M059J (cell line): ENCODE measurements at places on chromosomes 2 and 18.
A peak's percentile ranks its signal among the peaks of the same experiment; 100 is the strongest.

DNA sequence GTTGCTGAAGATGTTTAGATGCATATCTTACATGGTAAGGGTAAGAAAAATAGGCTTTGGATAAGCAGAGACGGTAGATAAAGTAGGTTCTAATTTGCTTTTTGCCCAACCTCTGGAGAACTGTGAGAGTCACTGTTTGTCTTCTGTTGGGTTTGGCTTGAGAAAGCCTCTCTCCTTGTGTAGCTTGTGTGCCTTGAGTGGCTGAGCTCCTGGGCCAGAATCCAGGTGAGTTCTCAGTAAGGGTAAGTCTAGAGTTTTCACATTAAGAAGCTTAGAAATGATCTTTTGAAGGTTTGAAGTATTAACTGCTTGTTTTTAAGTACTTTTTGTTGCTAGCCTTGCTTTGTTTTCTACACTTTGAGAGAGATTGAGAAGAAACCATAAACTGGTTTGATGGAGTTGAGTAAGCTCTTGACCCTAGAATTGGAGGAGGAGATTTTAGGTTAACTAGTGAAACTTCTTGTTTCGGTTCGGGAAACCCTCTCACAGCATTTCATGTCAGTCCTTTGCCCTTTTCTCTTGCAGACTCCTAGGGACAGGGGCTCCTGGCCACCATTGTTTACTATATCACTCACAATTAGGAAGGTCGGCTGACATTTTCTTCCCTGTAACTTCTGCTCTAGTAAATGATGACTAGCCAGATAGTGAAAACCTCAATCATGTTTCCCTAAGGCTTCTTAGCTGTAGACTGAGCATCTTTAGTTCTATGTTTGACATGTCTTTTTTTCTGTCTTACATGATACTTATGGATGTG, 26.0 kb downstream of the MAP4K4 start:
- no peak for DNase-seq

DNA sequence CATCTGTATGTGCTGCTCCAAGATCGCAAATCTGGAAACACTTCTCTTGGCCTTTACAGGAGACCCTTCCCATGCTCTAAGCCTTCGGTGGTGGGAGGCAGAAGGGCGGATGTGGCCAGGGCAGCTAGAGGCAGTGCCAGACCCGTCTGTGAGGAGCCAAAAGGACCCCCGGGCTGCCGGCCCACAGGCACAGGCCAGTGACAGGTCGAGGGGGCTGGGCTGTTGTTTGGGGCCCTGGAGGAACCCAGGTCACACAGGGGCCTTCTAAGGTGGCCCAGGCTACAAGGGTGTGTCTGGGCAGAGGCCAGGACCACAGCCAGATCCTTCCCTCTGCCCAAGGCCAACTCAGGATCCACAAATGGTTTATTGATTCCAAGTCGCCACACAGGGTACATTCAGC, 49.4 kb downstream of the SLC66A2 start:
- DNase-seq, result no peak

GRCh38 chr18:23307567-23308295, 145.4 kb upstream of the RIOK3 start:
- peak; percentile 97 for DNase-seq

- DNase-seq, result no peak
Observed at GRCh38 chr2:237364655-237365054, 49.3 kb downstream of the COL6A3 start.

GRCh38 chr2:19426144-19426543, 67.7 kb upstream of the OSR1 start:
- no peak for DNase-seq

GRCh38 chr2:136248242-136248641, 130.3 kb upstream of the CXCR4 start:
- DNase-seq, result peak; percentile 44
